ENCODE measurements at places on chromosomes 6 and 20. TPM values are rescaled to one million over a fixed set of nuclear protein-coding genes. Genes with fewer than 3 reads are reported as not detected.

Gene BMP5
- not detected for total RNA-seq

Gene C6orf120
- total RNA-seq: 14.3 TPM

Gene LGSN
- total RNA-seq: 2.3 TPM

Gene HNF4A
- total RNA-seq: 17.3 TPM

Gene OR2H1
- not detected for total RNA-seq

Gene THBD
- 71.5 TPM for total RNA-seq

Measured in A549 treated with ZK216348 at 1 μM for 4 hours (cell line).